ENCODE measurements at places on chromosomes 5 and 9. TPM values are rescaled to one million over a fixed set of nuclear protein-coding genes. Genes with fewer than 3 reads are reported as not detected.

The GPR150 gene
- 0.44 TPM for total RNA-seq

The NUDT12 gene
- total RNA-seq, result 19.4 TPM

The SMC2 gene
- total RNA-seq, result 13.5 TPM

The KIF12 gene
- total RNA-seq, result not detected

DNA sequence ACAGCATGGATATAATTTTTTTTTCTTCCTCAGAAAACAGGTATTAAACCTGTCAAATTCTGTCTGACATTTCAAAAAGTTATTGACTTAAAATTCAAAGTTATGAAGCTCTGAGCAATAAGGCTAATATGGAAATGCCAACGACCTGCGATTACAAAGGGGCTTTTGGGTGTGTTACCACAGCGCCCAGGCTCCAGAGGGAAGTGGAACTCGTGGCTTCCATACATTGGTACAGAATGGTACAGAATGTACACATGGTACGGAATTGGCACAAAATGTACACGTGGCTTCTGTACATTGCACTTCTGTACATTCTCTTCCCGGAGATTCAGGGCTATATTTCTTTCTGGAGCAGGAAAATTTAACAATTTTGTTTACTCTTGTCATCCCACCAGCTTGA, 225.1 kb upstream of the TBCA start:
- DNase-seq, result no peak
- no peak overlapping the region for H3K27ac ChIP-seq
- no peaks in the 10 kb centered on the region for H3K27me3 ChIP-seq
- peaks cover 7% of the 10 kb centered on the region for H3K4me1 ChIP-seq
- H3K4me3 ChIP-seq, result no peak overlapping the region

GRCh38 chr5:124627815-124628595, 118.4 kb downstream of the ZNF608 start:
- H3K36me3 ChIP-seq, result no peaks in the 10 kb centered on the region
- H3K4me3 ChIP-seq, result no peak overlapping the region
- no peak overlapping the region for H3K27ac ChIP-seq
- no peaks in the 10 kb centered on the region for H3K27me3 ChIP-seq
- DNase-seq, result no peak
- no peaks in the 10 kb centered on the region for H3K4me1 ChIP-seq

- DNase-seq, result no peak
- H3K27me3 ChIP-seq, result no peaks in the 10 kb centered on the region
- H3K36me3 ChIP-seq, result no peaks in the 10 kb centered on the region
- no peak overlapping the region for H3K27ac ChIP-seq
- H3K4me3 ChIP-seq, result no peak overlapping the region
These were observed 6.4 kb downstream of the ENTREP1 start for GRCh38 chr9:69331444-69331843.

DNA sequence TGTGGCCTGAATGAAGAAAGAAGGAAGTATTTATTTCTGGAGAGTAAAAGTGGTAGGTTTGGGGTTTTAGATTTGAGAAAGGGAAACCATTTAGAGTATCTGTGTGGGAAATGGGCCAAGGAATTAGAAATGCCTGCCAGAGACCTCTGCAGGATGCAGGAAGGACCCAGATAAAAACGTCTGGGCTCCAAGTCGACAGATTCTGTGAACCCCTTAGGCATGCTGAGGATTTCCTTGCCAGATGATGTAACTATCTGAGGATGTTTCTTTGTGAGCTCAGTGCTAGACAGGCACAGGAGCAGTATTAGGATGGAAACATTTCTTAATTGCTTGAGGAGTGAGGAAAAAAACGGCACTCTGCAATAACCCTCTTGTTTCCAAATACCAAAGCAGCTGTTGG, 251.8 kb upstream of the DMRT1 start:
- peak overlapping the region; percentile 3 for H3K27ac ChIP-seq
- peaks cover 27% of the 10 kb centered on the region for H3K4me1 ChIP-seq
- H3K36me3 ChIP-seq, result no peaks in the 10 kb centered on the region

Data from tibial nerve (tissue), 4 donors.